Right renal pelvis (tissue), 4 donors: ENCODE measurements at places on chromosomes 3 and 15.

- no peak for DNase-seq
Measured at GRCh38 chr15:90588427-90588826, 58.7 kb downstream of the CRTC3 start.

- DNase-seq: no peak
Measured at GRCh38 chr15:19899021-19899824, 642.4 kb downstream of the GOLGA6L6 start.

GRCh38 chr15:25407950-25408349, 30.9 kb downstream of the UBE3A start:
- DNase-seq: no peak

- DNase-seq: no peak
Measured at GRCh38 chr3:63864965-63865327, 1.3 kb downstream of the ATXN7 start.

DNA sequence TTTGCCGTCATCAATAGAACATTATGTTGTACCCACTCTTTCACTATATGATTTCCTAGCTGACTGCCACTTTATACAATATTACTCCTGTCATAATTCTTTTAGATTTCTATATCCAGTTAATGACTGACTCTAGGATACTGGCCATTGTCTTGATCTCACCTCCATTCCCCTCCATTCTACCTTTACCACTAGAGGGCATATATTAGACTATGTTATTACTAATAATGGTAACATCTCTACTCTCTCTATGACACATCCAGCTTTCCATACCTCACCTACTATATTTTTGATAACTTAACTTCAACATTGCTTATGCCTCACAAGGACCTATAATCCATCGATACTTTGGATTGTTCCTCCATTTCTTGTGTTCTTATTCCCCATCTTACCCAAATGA, 31.4 kb upstream of the POU1F1 start:
- no peak for DNase-seq

GRCh38 chr15:80554560-80554959, 140.6 kb upstream of the ABHD17C start:
- DNase-seq: no peak

- DNase-seq: no peak
Measured at GRCh38 chr3:137770835-137771399, 6.8 kb downstream of the SOX14 start.

GRCh38 chr15:101641894-101642293, 10.3 kb downstream of the TM2D3 start:
- no peak for DNase-seq

DNA sequence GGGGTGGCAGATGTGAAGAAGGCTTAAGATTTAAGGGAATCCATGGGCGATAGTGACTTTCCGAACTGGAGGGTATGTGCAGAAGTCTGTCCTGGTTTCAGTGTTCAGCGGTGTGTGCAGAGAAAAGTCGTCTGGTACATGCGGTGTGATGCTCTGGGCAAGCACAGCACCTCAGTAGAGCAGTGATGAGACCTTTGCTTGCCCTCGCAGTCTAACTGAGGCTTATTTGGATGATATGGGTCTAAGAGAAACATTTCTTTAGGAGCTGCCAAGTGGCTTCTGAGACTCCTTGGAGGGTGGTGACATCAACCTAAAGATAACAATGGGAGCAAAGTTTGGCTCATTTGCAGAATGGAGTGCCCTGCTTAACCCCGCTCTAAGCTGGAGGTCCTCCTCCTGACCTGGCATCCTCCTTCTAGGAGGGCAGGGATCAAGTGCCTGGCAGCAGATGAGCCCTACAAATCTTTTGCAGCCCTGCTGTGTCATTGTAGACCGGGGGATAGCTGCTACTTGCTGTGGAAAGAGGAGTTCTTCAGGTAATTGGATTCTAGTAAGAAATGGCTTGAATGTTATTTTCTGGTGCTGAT, 228.1 kb upstream of the AZI2 start:
- peak; percentile 9 for DNase-seq

- DNase-seq: no peak
Measured at GRCh38 chr3:123018683-123019082, 8.9 kb downstream of the SEMA5B start.

DNA sequence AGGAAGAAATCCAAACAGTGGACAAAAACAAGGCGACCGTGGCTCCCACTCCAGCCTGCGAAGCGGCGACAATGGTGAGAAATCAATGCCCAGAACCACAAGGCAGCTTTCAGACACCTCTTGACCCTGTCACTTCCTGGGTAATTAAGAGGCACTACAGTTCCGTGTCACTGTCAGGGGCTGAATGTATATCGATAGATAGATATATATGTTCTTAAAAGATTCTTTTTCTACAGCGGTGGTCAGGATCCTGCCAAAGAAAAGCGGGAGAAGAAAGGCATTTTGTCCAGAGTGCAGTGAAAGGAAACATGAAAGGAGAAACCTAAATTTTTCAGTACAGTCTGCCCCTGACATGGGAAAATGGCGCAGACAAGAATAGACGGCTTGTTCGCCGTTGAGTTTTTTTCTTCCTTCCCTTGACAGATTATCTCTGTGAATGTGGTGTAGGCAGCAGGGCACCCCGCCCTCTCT, 56.2 kb upstream of the HES1 start:
- DNase-seq: no peak

- no peak for DNase-seq
Measured at GRCh38 chr3:5226783-5227182, 39.3 kb downstream of the EDEM1 start.

- DNase-seq: no peak
Measured at GRCh38 chr15:73907035-73907408, 19.2 kb upstream of the LOXL1 start.

DNA sequence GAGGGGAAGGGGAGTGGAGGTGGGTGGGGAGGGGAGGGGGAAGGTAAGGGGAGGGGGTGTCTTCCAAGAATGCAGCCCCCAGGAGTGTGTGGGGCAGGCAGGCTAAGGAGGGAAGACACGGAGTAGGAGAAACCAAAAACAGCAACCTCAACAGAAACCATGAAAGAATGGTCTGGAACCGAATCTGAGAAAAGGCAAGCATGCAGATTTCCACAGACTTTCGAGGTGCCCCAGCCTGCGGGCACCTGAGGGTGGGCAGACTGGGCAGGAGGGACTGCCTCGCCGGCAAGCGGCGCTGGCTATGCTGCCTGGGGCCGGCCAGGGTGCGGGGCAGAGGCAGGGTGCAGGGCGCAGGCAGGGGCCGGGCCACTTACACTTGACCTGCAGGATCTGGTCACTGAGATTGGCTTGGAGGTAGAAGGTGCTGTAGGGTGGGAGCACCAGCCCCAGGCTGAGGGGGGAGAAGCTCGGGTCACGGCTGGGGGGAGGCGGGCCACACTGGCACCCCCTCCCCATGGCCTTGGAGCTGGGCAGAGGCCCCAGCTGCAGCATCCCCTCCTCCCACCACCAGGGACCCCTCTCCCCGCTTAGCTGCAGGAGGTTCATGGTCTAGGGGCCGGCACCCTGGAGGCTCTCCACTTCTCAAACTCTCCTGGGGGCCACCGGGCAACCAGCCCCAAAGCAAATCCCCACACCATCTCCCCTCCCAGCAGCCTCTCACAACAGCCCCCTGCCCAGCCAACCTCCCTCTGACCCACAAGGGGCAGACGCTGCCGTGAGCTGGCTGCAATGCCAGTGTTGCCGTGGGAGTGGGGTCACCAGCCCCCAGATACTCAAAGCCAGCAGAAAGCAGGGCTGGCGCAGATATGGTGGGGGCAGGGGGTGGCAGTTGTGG, 15.3 kb upstream of the TMEM115 start:
- DNase-seq: no peak

DNA sequence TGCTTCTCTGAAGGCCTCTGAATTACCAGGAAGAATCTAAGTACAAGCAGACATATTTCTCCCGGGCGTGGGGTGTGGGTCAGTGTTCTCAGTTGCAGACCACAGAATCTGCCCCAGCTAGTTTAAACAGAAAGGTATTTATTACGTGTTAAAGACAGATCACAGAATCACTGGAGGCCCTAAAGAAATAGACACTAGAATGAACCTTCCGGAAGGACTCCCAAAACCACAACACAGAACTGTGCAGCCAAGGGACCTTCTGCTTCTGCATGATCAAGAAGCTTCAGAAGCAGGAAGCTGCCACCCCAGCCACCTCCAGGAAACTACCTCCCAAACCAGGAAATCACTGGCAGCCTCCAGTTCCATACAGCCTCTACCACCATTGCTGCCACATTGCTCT, 32.7 kb upstream of the ZFAND6 start:
- no peak for DNase-seq

DNA sequence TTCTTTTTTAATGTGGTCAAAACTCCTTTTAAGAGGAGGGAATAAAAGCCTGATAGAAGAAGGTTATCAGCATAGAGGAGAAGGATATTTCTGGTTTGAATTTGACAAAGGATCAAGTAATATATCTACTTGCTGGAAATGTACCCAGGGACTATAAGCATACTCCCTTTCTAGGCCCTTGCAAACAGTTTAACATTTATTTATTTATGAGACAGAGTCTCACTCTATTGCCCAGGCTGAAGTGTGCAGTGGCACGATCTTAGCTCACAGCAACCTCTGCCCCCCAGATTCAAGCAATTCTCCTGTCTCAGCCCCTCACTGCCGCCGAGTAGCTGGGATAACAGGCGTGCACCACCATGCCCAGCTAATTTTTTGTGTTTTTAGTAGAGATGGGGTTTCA, 71.6 kb downstream of the SLMAP start:
- DNase-seq: no peak

GRCh38 chr15:75985971-75986370, 26.3 kb downstream of the NRG4 start:
- DNase-seq: no peak

- no peak for DNase-seq
Measured at GRCh38 chr3:122403489-122403888, 12.4 kb downstream of the WDR5B start.

GRCh38 chr15:98951493-98952320, 55.9 kb downstream of the PGPEP1L start:
- DNase-seq: no peak

GRCh38 chr15:90859234-90860131, 8.9 kb upstream of the FURIN start:
- no peak for DNase-seq

DNA sequence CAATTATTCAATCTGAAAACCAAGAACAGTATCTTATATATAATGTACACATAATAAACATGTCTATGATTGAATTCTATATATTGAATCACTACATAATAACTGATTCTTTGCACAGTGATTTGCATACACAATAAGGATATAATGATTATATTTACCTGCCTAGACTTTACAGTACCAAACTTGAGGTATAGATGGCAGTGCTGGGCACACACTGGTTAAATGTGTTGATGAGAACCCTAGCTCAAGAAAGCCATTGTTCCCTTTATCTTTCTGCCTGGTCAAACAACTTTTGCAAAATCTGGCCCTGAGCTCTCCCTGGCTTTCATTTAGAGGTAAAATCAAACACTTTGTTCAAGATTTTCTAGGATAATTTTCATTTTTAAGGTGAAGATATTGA, 697.7 kb downstream of the TUSC7 start:
- no peak for DNase-seq

DNA sequence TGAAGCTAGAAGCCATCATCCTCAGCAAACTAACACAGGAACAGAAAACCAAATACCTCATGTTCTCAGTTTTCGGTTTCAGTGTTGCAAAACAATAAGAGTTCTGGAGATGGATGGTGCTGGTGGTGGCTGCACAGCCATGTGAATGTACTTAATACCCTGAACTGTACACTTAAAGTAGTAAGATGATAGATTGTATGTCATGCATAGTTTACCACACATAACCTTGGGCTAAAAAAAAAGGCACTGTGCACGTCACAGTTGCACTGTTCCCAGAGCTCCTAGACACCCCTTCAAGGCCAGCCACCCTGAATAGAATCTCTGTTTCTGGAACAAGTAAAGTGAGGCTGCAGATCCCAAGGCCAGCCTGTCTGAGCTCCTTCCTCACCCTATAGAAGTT, 243.3 kb upstream of the IGF1R start:
- no peak for DNase-seq

DNA sequence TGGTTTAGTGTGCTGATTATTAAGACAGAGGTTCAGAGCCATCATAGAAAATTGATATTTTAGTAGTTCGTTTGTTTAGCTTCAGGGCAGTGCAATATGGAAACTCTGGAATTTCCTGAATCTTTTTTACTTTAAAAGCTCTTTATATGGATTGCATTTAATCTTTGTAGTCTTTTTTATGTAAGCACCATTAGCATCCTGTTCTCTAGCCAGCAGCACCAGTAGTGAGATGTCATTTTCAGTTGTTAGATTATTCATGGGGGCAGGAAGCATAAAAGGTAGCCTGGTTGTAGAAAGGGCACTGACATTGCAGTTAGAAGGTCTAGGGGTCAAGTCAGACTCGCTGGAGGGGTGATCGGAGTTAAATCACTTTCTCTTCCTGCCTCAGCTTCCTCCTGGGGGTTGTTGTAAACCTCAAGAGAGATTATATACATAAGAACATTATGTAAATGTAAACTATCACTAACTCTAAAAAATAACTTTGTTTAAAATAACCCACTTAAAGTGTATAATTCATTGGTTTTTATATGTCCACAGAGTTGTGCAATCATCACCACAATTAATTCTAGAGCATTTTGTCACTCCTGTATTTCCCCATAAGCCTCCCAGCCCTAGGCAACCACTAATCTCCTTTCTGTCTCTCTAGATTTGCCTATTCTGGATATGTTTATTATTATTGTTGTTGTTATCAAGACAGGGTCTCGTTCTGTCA, 31.4 kb upstream of the ITPKA start:
- DNase-seq: no peak

GRCh38 chr3:131819381-131820055, 215.3 kb downstream of the CPNE4 start:
- no peak for DNase-seq

DNA sequence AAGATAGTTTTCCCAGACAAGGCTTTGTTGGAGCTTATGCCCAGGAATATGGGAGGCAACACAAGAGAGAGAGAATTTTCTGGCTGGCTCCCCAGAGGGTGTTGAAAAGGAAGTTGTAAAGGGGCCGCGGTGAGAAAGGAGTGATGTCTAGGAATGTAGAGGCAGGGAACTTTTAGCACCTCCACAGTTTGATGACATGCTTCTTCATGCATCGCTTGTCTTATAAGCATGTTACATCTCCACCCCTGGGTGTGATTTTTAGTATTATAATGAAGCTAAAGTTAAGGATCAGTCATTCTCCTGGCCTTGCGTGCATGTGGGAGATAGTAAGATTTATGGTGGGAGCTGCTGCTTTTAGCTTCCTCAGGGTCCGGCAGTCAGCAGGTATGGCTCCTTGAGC, 32.8 kb upstream of the TF start:
- DNase-seq: no peak
